ENCODE measurements at places on chromosomes 12 and 14.

DNA sequence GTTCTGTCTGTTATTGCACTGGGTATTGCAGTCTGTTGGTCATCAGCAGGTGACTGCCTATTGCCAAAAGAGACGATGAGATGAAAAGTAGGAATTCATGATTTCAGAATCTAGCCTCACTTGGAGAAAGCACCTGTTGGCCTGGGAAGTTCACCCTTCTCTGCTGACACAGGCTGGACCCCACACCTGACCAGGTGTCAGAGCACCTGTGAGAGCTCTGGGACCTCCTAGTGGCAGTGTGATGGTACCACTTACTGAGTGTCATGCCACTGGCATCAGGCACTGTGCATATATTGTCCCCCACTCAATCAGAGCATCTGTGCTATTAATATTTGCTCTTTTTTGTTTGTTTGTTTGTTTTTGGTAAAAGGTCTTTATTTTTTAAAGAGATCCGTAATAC lies 68.0 kb downstream of the RASSF3 start:
- DNase-seq: no peak

GRCh38 chr12:15939111-15939510 lies 28.0 kb downstream of the DERA start:
- DNase-seq: no peak

GRCh38 chr14:104238424-104239184 lies 100.2 kb downstream of the KIF26A start:
- DNase-seq: no peak

- no peak for DNase-seq
Measured at GRCh38 chr14:97010491-97011160, 213.4 kb downstream of the VRK1 start.

DNA sequence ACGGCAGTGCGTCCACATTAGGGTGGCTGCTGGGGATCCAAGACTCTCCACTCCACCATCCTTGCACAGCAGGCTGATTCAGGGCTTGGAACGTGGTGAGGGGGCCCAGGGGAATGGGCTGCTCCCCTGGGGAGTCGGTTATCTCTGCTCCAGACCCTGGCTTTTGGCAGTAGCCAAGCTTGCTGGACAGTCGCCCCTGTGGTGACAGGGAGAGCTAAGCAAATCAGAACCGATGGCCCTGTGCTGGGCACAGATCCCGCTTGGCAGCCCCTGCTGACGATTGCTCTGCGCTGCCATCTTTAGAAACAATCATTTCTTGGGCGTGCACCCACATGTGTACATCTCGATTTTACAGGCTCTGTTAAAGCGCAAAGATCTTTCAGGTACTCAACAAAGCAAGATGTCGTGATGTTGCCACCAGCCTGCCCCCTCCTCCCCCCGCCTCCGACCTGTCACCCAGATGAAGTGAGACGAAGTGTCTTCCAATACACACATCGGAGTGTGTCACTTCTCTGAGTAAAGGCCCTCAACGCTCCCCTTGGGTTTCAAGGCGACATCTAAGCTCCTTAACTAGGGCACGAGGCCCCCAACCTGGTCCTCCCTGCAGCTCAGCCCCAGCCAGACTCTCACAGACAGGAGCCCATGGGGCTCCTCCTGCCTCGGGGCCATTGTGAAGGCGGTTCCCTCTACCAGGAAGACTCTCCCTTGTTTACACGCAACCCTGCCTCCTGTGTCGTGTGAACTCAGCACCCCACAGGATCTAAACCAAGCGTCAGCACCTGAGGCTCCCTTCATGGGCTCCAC lies 55.6 kb downstream of the PITPNM2 start:
- DNase-seq: no peak

GRCh38 chr14:75274899-75275569 lies 3.6 kb upstream of the FOS start:
- DNase-seq: no peak

DNA sequence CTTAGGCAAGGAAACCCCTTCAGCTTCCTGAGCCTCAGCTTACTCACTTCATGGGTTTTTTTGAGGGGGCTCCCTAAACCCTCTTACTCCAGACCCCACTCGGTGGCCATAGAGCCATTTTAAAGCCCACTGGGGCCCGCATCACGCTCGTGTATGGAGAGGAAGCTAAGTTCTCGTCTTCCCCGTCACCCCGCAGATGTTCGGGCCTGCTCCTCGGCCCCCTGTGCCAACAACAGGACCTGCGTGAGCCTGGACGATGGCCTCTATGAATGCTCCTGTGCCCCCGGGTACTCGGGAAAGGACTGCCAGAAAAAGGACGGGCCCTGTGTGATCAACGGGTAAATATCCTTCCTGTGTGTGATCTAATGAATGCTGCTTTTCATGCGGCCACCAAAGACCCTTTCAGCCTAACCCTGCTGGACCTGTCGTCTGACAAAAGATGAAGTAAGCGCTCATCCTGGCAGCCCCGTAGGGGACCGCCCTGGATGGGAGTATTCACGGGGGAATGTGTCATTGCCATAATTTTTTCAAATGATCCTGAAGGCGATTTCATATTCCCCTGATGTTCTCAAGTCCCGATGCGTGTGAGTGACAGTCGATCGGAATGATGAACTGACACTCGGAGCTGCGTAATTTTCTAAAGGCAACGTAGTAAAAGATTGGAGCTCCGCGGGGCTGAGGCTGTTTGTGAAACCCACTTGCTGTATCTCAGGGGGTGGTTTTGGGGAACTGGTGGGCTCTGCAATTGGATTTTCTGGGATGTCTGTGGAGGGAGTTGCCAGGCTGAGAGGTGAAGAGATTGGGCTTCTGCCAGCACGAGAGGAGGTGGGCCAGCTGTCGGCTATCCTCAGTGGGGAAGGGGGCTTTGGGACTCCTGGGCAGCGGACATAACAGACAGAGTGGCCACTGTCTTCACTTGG lies 5.4 kb downstream of the DLK1 start:
- DNase-seq: no peak

GRCh38 chr12:13288501-13288900 lies 92.0 kb downstream of the EMP1 start:
- DNase-seq: no peak

- DNase-seq: no peak
Measured at GRCh38 chr12:89787763-89788162, 79.1 kb upstream of the ATP2B1 start.

DNA sequence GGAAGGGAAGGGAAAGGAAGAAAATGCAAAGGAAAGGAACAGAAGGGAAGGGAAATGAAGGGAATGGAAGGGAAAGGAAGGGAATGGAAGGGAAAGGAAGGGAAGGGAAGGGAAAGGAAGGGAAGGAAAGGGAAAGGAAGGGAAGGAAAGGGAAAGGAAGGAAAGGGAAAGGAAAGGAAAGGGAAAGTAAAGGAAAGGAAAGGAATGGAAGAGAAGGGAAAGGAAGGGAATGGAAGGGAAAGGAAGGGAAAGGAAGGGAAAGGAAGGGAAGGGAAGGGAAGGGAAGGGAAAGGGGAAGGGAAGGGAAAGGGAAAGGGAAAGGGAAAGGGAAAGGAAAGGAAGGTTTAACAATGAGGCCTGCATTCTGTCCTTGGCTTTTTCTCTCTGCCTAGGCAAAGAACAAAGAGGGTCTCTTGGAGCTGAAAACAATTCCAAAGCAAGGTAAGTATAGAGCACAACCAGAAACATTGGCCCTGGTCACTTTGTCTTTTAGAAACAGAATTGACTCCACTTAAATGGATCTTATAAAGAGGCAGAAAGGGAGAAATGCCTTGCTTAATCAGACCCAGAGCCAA lies 525.9 kb upstream of the TMPO start:
- DNase-seq: no peak

- no peak for DNase-seq
Measured at GRCh38 chr12:47995981-47996401, 8.3 kb downstream of the COL2A1 start.

DNA sequence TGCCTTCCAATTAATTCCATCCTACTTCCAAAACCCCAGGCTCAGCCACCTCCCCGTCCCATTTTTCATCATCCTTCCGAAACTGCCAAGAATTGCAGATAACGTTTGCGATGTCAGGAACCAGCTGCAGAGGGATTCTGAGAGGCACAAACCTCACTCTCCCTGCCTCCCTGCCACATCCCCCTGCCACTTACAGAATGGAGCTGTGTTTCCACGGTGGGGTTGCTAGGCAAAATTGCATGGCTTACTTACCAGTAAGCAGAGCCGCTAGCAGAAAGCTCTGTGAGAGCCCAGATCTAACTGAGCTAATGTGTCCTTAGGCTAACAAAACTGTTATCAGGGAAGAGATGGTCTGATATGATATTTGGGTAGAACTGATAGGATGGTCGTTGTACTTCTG lies 127.4 kb downstream of the KCNK10 start:
- DNase-seq: no peak

DNA sequence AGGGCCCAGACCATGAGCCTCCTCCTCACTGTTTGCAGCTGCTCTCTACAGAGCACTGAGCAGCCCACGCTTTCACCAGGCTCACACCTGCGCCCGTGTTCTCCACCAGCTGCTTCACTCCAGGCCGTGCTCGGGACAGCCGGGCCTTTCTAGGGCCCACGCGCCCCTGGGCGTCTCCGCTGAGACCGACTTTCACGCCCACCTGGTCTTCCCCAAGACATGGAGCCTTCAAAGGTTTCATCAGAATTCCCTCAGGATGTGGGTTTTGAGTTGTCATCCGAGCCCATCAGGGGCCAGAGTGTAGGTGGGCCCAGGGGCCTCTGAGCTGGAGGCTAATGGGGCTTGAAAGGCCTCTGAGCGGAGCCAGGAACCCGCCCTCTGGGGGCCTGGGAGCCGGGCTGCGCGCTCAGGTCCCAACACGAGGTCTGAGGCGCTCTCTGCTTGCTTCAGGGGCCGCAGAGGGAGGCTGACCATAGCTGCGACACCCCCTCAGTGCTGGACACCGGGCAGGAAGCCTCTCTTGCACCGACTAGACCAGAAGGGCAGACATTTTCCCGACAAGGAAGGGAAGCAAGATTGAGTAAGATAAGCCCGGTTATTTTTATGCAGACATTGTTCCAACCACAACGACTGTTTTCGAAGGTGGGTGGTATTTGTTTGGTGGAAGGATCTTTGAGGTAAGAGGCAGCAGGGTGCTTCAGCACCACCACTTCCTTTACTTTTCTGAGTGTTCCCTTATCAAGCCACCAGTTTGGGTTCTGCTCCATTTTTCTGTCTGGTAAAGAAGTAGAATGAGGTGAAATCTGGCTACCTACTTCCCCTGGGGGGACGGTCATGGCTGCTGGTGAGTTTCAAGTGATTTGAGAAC lies 125.0 kb upstream of the FUT8 start:
- DNase-seq: peak; percentile 50

GRCh38 chr14:36254020-36254624 lies 66.3 kb downstream of the MBIP start:
- DNase-seq: no peak

GRCh38 chr12:45907955-45908354 lies 82.4 kb downstream of the SCAF11 start:
- no peak for DNase-seq

DNA sequence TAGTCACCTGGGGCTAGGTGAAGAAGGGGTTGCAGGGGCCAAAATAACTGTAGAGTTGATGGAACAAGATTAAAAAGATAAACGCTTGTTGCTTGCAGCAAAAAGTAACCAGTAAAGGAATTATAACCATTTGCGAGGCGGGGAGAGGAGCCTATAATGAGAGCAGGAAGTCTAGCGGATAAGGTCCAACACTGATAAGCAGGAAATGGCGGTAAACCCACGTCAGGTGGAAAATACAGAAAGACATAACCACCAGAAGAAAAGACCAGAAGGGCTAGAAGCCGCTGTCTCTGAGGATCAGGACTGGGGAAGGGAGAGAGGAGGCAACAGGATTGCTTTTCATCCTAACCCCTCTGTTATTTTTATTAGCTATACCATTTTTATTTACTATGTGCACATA lies 303.3 kb downstream of the DPF3 start:
- DNase-seq: no peak

- no peak for DNase-seq
Measured at GRCh38 chr14:36519431-36520321, at the start of gene NKX2-1. NKX2-1 (minus strand) TSS chr14:36520232; CDS start chr14:36520129, 103 bp downstream.

GRCh38 chr12:93060666-93061472 lies 131.8 kb upstream of the EEA1 start:
- no peak for DNase-seq

- no peak for DNase-seq
Measured at GRCh38 chr12:103334466-103334865, 161.3 kb downstream of the C12orf42 start.

GRCh38 chr14:82766996-82767395 lies 1233.3 kb upstream of the SEL1L start:
- no peak for DNase-seq

DNA sequence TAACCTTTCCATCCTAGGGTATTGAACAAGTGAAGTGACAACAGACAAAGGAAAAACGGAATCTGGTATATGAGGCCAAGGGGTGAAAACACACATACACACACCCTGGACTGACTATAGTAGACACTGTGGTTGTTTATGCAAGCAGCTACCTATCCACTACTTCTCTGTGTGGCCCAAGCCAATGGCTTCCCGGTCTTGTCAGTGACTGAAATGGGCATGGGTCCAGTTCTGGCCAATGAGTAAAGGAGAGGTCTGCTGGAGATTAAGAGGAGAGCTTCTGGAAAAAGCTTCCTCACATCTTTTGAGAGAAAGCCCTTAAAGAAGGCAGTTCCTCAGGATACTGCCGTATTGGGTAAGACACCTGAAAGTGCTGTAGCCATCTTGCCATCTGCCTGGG lies 19.3 kb downstream of the MBIP start:
- DNase-seq: no peak

- no peak for DNase-seq
Measured at GRCh38 chr12:23867794-23868193, 81.7 kb downstream of the SOX5 start.

DNA sequence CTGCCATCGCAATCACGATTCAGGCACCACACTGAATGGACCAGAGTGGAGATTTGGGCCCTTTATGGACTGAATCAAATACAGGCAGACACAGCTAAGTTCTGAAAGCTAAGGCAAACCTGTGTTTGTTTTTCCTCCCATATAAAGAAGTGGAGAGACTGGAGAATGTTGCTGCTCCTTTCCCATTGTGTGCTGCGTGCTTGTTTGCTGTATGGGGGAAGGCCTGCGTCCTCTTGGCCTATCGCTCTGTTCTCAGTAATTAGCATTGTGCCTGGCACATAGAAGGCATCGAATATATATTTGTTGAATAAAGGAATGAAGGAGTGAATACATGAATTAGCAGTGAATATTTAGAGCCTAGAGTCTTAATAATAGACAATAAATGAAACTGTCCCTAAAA lies 12.4 kb downstream of the ST8SIA1 start:
- DNase-seq: no peak

GRCh38 chr14:93994919-93995682 lies 2.0 kb upstream of the CCDC197 start:
- DNase-seq: peak; percentile 67

DNA sequence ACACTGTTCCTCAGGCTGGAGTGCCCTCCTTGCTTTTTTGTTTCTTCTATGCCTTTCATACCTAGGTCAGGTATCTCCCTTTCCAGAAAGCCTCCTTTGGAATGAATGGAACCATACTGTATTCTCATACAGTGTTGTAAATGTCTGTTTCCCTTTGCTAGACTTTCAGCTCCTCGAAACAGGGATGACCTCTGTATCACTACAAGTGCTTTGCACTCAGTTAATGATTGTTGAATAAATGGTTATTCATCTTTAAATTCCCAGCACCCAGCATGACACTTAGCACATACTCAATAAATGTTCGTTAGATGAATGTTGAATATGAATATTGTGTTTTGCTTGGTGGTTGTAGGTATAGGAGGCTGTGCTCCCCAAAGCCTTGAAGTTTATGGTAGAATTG lies 5.9 kb upstream of the TULP3 start:
- no peak for DNase-seq

GRCh38 chr12:31466768-31467167 lies 124.2 kb downstream of the DENND5B start:
- DNase-seq: no peak

- DNase-seq: no peak
Measured at GRCh38 chr12:70154960-70155589, 88.2 kb upstream of the CNOT2 start.

GRCh38 chr12:108581311-108582227 lies 16.3 kb downstream of the TMEM119 start:
- no peak for DNase-seq
